ENCODE measurements at places on chromosomes 7 and 10.

DNA sequence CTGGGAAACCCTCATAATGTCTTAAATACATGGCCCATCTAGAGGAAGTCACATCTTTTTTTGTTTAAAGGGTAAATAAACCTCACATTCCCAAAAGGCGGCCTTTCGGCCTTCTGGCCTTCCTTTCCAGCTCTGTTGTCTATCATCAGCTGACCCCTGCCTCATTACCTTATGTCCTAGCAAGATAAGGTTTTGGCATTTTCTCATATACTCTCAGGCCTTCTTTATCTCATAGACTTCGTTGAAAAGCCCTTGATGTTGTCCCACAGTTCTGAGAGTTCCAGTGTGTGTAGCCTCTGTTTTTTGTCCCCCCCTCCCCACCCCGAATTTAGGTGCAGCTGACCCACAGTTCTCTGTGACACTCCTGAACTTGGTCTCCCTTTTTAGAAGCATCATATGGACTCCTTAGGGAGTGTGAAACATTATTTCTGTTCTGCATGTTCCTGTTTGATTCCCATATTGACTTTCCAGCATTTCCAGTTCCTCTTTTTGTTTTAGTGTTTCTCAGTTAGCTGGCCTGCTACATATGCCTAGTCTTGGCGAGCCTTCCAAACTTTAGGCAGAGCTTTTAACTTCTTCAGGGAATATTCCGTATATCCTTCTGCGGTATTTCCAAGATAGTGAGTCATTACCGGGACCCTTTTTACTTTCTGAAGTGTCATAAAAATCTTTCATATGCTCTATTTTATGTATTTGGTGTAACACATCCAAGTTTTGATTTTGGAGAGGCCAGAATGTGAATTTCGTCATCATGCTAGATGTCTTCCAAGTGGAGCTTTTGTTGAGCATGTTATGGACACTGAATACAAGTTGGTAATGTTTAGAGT is 138.5 kb downstream of the LRRC4 start:
- DNase-seq, result no peak

DNA sequence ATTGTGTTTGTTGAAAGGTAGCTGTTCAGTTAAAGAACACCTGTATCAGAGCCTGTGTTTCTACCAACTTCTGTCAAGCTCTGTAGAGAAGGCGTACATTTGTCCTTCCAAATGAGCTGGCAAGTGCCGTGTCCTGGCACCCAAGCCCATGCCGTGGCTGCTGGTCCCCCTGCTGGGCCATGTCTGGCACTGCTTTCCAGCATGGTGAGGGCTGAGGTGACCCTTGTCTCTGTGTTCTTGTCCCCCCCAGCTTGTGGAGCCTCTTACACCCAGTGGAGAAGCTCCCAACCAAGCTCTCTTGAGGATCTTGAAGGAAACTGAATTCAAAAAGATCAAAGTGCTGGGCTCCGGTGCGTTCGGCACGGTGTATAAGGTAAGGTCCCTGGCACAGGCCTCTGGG is 154.9 kb downstream of the EGFR start:
- DNase-seq, result peak; percentile 83

DNA sequence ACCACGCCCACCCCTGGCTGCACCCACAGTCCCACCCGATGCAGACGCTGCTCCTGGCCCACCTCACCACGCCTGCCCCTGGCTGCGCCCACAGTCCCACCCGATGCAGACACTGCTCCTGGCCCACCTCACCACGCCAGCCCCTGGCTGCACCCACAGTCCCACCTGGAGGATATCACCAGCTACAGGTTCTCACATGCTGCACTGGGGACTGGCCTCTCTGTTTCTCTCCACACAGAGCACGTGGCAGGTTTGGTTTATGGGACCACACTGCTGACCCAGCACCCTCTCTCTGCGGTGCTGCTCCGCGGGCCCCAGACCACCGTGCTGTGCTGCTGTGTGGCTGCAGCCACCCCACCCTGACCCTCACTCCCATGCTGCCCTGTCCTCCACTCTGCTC is 120.9 kb downstream of the VIPR2 start:
- DNase-seq, result peak; percentile 39

DNA sequence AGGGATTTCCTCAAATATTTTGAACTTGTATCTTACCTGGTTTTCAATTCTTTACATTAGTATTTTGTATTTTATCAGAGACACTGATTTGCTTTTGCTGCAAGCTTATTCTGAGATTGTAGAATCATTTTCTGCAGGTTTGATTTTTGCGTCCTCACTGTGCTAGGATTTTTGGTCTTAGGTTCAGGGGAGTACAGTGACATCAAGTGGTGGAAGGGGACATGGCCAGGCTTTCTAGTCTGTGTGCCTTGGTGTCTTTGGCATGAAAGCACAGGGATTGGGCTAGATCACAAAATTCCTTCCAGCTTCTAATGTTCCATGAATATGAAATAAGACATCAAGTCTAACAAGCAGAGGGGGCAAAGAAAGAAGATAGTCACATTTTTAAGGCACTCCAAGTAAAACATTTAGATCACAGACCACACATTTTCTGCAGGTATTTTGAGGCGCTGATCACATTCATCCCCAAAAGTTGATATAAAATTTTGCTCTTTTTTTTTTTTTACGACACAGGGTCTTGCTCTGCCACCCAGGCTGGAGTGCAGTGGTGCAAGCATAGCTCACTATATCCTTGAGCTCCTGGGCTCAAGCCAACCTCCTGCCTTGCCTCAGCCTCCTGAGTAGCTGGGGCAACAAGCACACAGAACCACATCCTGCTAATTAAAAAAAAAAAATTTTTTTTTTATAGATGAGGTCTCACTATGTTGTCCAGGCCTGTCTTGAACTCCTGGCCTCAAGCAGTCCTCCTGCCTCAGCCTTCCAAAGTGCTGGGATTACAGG is 124.4 kb downstream of the PON1 start:
- no peak for DNase-seq

GRCh38 chr7:27254625-27255024 is 12.0 kb downstream of the EVX1 start:
- DNase-seq, result peak; percentile 47

GRCh38 chr7:46695051-46695708 is 774.1 kb upstream of the IGFBP3 start:
- DNase-seq, result no peak

GRCh38 chr10:12687996-12688395 is 313.5 kb downstream of the CCDC3 start:
- DNase-seq, result no peak

- no peak for DNase-seq
Measured at GRCh38 chr7:142088022-142088714, 23.4 kb upstream of the MGAM2 start.

DNA sequence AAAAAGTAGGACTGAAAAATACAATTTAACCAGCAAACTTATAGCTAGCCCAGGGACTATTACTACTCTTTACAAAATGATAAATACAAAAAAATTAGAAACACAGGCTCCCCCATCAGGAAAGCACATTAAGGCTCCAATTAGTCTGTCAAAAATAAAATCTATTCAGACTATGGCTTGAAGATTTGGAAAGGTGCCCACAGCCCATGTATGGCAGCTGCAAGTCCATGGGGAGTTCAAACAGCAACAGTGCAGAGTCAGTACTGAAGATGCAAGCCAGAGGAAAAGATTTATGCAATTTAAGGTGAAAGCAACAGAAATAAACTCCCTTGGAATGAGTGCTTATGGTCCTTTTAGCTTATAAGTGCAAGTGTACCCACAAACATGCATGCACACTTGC is 29.7 kb downstream of the IMMP2L start:
- DNase-seq, result no peak

DNA sequence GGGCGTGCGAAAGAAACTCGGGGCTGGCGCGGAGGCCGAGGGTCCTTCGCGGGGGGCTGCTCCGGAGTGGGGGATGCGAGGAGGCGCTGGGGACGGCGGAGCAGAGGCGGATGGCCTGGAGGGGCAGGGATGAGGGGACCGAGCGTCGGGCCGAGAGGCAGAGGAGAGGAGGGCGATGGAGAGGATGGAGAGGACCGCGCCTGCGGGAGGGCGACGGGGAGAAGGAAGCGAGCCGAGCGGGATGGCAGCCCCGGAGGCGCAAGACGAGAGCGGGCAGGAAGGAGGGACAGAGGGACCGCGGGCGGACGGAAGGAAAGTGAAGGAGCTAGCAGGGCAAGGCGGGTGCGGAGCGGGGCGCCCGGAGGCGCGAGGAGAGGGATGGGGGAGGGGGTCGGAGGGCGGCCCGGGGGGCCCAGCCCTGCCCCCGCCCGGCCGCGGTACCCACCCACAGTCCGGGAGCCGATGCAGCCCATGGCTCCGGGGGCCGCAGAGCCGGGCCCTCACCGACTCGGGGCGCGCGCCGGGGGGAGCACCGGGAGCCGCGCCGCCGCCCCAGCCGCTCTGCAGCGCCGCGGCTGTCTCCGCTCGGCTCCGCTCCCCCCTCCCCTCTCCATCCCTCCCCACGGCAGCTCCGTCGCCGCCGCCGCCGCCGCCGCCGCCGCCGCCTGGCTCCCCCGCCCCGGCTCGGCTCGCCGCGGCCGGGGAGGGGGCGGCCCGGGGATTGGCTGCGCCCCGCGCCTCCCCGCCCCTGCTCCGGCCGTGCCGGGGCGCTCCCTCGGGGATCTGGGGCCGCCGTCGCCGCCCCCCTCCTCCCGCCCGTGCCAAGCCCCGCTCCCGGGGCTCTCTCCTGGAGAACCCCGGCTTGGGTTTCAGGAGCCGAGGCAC is at the start of gene FAM131B:
FAM131B (minus strand) TSS at position 583 of the 885 bp plus-strand sequence; CDS start at position 473, 110 bp downstream.
- peak; percentile 85 for DNase-seq

- DNase-seq, result no peak
Measured at GRCh38 chr10:76582531-76582930, 1055.1 kb downstream of the KCNMA1 start.

DNA sequence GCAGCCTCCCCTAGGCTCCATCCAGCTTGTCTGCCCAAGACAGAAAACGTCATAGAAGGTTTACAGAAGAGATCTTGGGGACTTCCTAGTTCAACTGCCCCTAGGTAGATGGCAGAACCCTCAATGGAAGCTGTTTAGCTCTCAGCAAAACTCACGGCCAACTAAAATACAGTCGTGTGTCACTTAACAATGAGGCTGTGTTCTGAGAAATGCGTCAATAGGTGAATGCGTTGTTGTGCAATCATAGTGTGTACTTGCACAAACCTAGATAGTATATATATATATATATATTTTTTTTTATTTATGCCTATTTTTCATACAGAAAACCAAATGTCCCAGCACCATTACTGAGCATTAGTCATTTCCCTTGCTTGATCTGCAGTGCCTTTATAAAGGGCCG is 100.4 kb upstream of the SH2B2 start:
- DNase-seq, result no peak

DNA sequence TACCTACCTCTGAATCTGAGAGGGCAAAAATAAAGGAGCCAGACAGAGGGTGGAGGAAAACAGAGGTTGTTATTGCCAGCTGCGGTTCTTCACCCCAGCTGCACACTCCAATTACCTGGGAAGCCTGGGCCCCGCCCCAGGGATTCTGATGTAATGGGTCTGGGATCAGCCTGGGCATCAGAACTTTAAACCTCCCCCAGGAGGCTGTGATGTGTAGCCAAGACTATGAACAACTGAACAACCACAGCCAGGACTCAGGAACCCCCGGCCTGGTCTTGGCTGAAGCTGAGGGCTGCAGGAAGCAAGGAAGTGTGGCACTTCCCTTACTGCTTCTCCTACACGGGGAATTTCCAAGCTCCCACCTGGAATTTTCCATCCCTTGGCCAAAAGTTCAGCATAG is 89.3 kb downstream of the HIP1 start:
- no peak for DNase-seq

- DNase-seq, result no peak
Measured at GRCh38 chr10:88705958-88706357, at the start of gene LIPK. TSS of gene LIPK (plus strand) at chr10:88706249. CDS start at chr10:88724544, 18,295 bp downstream.

DNA sequence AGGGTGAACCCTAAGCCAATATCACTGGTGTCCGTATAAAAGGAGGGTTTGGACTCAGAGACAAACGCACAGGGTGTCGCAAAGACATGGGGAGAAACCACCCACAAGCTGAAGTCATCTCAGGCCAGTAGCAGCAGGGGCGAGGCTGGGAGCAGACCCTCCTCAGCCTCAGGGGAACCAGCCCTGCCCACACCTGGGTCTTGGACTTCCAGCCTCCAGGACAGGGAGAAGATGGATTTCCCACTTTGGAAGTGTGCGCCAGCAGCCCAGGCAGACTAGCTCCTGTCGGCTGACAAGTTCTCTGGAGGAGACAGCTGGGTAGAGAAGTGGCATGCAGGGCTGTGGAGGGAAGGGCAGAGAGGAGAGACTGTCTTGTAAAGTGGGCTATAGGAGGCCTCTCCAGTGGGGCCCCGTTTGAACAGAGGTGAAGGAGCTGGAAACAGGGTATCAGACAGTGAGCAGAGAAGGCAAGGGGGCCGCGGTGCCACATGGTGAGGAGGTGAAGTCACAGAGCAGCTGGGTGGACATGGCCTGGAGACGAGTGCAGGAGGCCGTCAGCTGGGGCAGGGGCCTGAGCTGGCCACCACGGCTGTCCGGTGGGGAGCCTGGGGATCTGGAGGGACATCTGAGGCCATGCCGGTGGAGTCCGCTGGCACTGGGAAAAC is 475.6 kb downstream of the PTPRN2 start:
- peak; percentile 72 for DNase-seq

DNA sequence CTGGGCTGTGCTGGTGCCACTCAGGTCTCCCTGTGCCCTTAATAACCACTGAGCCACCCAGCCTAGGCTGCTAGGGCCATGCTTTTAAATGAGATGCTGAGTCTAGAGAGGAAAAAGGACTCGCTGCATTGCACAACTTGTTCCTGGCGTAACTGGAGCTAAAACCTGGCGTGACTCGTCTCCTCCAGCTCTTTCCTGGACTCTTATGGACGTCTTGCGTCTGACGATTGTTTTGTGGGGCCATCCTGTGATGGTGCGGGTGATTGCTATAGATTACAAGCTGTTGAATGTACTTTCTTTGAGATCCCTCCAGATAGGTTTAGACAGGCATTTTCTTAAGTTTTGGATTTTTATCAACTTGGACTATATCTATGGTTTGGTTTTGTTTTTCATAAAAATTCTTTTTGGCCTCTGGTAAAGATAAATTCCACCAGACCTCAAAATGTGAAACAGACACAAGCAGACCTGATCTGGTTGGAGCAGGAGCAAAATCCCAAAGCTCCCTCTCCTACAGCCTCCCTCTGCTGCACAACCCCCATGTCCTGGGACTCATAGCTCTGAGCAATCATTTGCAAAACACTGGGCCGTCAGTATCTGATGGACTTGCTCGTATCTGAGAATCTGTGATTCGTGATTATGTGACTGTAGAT is 230.3 kb downstream of the ARHGAP12 start:
- no peak for DNase-seq

DNA sequence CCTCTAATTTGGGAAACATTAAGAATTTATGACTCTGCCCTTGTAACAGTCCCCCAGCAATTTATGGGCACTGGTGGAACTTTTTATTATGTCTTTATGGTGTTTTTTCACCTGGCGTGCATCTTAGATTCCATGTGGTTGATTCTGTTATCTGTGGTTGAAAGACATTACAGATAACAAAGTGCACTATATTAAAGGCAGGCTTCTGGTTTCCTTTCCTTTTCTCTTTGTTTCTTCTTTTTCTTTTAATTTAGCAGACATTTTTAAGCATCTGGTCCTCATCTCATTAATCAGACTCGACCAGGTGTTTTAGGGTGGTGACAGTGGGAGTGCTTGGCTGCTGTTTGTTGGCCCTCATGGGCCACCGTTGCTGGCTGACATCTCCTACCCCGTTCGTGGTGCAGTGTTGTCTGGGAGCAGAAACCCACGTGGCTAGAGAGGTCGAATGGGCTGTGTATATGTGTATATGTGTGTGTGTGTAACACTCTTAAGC is 77.4 kb downstream of the LRMDA start:
- no peak for DNase-seq

GRCh38 chr7:17722798-17723197 is 217.5 kb downstream of the SNX13 start:
- no peak for DNase-seq

GRCh38 chr7:26179826-26180497 is 20.6 kb downstream of the HNRNPA2B1 start:
- no peak for DNase-seq
